Heart right ventricle (tissue), 16 donors: ENCODE measurements at places on chromosomes 12 and 14.

- no peaks in the 10 kb centered on the region for H3K36me3 ChIP-seq
- H3K27ac ChIP-seq: no peak overlapping the region
- no peak for DNase-seq
- H3K4me1 ChIP-seq: no peaks in the 10 kb centered on the region
- H3K27me3 ChIP-seq: no peaks in the 10 kb centered on the region
These were observed 427.8 kb upstream of the NOVA1 start for GRCh38 chr14:27025648-27026047.

- no peaks in the 10 kb centered on the region for H3K36me3 ChIP-seq
- no peak overlapping the region for H3K4me3 ChIP-seq
- peaks cover 7% of the 10 kb centered on the region for H3K4me1 ChIP-seq
- H3K27ac ChIP-seq: no peak overlapping the region
- no peaks in the 10 kb centered on the region for H3K27me3 ChIP-seq
These were observed 143.6 kb upstream of the SLC16A7 start for GRCh38 chr12:59452259-59452658.

GRCh38 chr14:103243764-103244737, 90.0 kb upstream of the EIF5 start:
- no peak for DNase-seq
- no peaks in the 10 kb centered on the region for H3K36me3 ChIP-seq
- no peak overlapping the region for H3K27ac ChIP-seq
- H3K4me1 ChIP-seq: no peaks in the 10 kb centered on the region

GRCh38 chr14:59161561-59162175, 26.8 kb upstream of the DAAM1 start:
- no peak for DNase-seq
- H3K36me3 ChIP-seq: no peaks in the 10 kb centered on the region

- no peak overlapping the region for H3K4me3 ChIP-seq
- peak overlapping the region; percentile 51 for H3K27ac ChIP-seq
- H3K27me3 ChIP-seq: no peaks in the 10 kb centered on the region
- peaks cover 26% of the 10 kb centered on the region for H3K4me1 ChIP-seq
- DNase-seq: peak; percentile 78
These were observed 96.9 kb upstream of the TMPO start for GRCh38 chr12:98418357-98419075.

DNA sequence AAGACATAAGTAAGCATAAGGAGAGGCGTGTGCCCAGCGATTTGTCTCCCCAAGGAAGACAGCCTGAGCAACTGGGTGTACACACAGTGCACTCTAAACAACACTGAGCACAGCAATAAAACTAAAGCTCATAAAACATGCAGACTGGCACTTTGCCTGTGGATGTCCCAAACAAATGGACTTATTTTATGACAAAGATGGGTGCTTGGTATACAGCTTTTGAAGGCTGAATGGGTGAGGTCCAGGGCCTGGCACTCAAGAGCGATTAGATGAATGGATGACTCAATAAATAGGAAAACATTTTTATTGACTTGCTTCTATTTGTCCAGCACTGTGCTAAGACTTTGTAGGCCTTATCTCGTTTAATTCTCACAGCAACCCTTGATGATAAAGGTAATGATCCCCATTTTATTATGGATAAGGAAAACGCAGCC, 28.5 kb downstream of the LGMN start:
- H3K36me3 ChIP-seq: no peaks in the 10 kb centered on the region
- H3K4me3 ChIP-seq: no peak overlapping the region
- no peak for DNase-seq
- peaks cover 38% of the 10 kb centered on the region for H3K4me1 ChIP-seq
- no peaks in the 10 kb centered on the region for H3K27me3 ChIP-seq
